Left lobe of liver (tissue), 2 donors: ENCODE measurements at places on chromosomes 4 and X. TPM values are rescaled to one million over a fixed set of nuclear protein-coding genes. Genes with fewer than 3 reads are reported as not detected.
A peak's percentile ranks its signal among the peaks of the same experiment; 100 is the strongest.

Gene TMPRSS11D
- total RNA-seq = not detected

DNA sequence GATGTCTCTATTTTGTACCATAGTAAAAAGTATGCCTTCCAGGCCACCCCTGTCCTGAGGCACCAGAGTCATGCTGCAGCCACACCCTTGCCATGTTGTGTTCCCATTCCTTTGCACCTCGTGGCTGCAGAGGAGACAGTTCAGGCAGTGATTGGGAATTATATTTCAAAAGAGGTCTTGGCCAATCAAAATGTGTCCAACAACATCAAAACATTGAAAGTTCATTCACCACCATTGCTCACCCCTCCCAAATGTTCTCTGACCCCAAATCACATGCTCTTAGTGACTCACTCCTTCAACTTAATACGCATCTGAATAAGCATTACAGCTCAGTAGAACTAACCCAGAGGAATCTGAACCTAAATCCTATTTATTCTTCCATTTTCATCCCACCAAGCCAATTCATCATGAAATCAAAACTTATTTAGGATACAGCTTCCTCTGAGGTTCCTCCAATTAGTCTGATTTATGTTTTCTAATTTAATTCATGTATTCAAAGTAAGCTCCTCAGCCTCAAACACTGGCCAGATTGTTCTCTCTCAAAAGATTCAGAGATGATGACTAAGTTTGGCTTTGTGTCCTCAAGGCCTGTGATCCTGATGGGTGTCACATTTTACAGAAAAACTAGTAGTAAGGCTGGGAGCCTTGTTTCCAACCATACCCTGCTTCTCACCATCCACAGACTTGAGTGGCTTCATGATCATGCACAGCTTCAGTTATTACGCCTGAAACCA lies 323.2 kb upstream of the INTU start:
- no peak for DNase-seq

- peak; percentile 65 for DNase-seq
Measured at GRCh38 chr4:122766950-122767349, 34.4 kb downstream of the BBS12 start.

- no peak for DNase-seq
Measured at GRCh38 chr4:172725581-172725980, 443.0 kb upstream of the GALNT7 start.

DNA sequence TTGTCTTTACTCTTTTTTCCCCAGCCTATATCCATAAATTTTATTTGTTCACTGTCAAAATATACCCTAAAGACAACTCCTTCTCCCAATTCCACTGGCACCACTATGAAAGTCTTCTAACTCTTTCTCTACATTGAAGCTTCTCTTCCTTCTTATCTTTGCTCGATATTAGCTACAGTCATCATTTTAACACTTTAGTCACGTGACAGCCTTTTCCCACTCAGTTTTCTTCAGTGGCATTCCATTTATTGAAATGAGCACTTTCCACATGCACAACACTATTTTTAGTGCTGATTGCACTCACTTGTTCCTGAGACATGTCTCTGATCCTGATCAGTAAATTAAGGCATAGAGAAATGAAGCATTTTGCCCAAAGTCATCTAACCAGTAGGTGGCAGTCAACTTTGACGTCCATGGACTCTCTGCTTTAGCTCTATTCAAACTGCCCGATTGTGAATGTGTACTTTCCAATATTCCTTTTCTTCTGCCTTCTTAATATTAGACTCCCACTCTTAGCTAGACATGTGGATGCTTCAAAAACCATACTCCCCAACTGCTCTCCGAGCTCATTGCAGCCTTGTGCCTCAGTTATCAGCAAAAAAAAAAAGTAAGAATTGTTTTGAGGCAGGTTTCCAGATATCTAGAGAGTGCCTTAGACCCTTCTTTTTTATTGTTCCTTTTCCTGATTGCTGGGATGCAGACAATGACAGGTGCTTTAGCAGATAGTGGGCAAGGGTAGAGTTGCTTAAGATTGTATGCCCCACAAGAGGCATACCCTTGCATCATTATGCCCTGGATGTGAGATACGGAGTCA lies 394.4 kb upstream of the ADGRL3 start:
- DNase-seq = no peak

DNA sequence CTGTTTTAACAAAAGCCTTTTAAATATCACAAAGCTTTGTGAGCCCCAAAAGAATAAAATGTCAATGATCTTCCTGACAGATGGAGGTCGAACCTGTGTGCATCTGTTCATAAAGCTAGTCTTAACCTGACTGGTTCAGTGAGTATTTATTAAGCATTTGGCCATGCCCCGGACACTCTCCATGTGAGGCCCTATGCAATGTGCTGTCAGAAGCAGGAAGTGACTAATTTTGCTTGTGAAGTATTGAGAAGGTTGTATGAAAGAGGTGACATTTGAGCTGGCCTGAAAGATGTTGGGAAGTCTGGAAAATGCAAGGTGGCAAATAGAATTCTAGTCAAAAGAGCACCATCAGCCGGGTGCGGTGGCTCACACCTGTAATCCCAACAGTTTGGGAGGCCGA lies 171.4 kb downstream of the MSL3 start:
- no peak for DNase-seq

DNA sequence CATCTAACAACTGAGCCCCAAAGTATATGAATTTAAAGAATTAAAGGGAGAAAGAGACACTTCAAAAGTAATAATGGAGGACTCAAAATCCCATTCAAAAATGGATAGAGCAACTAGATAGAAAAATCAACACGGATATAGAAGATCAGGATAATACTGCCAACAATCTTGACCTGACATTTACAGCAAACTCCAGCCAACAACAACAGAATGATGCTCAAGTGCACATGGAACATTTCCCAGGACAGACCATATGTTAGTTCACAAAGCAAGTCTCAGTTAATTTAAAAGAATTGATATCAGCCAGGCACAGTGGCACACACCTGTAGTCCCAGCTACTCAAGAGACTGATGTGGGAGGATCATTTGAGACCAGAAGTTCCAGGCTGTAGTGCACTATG lies 72.0 kb upstream of the SMARCAD1 start:
- no peak for DNase-seq

DNA sequence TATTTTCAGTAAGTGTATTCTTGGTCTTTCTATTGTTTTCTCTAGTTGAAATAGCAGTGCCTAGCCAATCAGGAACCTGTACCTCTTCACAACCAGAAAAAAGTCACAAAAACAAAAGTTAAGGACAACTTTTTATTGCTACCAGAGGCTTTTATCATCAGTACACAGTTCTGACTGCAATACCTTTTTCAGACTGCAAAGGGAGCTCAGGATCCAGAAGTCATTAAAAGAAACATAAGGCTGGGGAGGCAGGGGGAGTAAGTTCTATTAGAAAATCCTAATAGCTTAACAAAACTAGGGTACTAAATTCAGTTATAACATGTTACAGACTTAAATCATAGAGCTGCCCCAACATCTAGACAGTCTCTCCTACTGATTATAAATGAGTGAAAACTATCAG lies 28.8 kb downstream of the CCNI start:
- DNase-seq = no peak
